EH (cell line): ENCODE measurements at places on chromosomes 5 and 9.
A peak's percentile ranks its signal among the peaks of the same experiment; 100 is the strongest.

GRCh38 chr5:26482810-26483375, 555.5 kb downstream of the CDH9 start:
- DNase-seq = no peak

DNA sequence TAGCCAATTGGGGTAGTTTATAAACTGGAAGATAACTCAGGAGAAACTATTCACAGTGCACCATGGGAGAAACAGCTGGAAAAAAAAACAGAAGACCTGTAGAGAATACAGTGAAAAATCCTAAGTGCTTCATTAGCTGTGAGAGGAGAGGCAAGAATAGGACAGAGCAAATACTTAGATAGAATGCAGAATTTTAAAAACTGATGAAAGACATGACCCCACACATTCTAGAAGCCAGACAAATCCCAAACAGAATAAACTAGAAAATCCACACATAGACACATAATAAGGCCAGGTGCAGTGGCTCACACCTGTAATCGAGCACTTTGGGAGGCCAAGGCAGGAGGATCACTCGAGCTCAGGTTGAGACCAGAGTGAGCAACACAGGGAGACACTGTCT, 7.5 kb upstream of the FAM151B start:
- no peak for DNase-seq

DNA sequence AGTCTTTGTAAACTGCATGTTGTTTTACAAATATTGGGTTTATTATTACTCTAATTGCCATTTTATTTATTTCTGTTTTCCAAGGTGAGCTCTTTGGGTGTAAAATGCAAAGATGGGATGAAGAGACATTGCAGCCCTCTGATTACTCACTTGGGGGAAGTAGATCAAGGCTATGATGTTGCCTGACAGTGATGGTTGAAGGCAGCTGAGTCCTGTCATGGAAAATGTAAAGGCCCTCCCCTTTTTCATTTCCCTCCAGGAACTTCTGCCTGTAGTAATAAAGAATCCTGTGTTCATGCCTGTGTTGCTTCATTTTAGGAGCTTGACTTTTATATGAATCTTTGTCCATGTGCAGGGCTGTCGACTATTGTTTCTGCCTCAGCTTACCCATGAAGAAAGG, 605.4 kb upstream of the CLINT1 start:
- no peak for DNase-seq

GRCh38 chr9:93950619-93951601, 4.2 kb downstream of the BARX1 start:
- DNase-seq = peak; percentile 46

GRCh38 chr5:1745123-1745795, 54.4 kb downstream of the MRPL36 start:
- DNase-seq = no peak

- no peak for DNase-seq
Measured at GRCh38 chr5:132013006-132013689, 1.7 kb upstream of the ACSL6 start.

- DNase-seq = peak; percentile 99
Measured at GRCh38 chr9:38026021-38026809, 42.8 kb downstream of the SHB start.
